ENCODE measurements at places on chromosomes 5 and 9.

DNA sequence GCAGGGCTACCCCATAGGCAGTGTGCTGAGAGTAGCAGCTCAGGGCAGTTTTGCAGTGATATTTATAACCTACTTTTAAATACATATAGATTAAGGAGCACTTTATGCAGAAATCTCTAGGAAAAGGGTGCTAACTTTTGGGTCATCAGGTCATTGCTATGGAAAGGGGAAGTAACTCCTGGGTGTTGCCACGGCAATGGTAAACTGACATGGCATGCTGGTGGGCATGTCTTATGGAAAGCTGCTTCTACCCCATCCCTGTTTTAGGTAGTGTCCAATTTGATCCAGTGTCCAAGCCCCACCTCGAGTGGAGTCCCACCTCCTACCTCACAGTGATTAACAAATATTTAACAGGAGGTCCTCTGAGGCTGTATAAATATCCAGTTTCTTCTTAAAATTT is 56.8 kb upstream of the XPA start:
- no peak for DNase-seq

DNA sequence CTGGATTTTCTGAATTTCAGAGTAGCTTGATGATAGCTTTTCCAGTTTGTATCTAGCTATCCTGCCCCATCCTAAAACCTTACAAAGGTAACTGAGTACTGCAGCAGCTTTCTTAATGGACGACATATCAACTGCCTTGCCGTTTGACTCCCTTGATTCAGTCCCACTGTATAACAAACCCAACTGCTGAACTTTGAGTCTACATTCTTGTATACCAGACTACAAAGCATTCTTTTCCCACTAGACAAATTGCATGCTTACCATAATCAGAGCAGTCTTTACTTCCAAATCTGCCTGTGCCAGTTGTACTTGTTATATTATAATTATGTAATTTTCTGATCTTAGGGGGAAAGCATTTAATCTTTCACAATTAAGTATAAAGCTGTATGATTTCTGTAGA is 47.3 kb downstream of the ANKRD31 start:
- no peak for DNase-seq

DNA sequence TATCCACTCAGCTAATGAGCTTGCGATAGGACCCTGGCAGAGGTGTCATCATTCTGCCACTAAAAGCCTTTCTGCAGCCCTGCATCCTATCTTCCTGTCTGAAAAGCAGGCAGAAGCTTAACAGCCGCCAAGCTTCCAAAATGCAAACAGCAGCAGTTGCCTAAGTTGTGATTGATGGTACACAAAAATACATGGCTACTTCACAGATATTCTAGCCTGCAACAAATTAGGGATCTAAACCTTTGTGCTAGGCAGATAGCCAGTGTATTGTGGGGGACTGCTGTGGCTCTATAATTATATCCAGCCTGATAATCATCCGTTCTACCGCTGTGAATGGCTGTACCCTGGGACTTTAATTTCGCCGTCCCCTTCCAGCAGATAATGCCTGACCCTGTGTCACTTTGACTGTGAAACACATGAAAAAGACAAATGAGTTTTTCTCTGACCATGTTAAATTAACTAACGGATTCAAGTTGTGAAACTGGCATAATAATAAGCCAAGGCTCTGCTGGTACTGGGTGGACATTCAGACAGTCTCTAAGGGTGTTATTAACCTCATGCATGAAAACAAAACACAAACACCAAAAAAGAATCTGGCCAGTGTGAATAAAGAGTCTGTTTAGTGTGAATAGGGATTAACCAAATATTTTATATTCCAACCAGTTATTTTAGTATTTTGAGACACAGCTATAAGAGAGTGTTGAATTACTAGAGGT is 45.9 kb downstream of the SEMA6A start:
- no peak for DNase-seq

GRCh38 chr9:114114364-114114763 is 15.3 kb upstream of the KIF12 start:
- DNase-seq, result no peak

DNA sequence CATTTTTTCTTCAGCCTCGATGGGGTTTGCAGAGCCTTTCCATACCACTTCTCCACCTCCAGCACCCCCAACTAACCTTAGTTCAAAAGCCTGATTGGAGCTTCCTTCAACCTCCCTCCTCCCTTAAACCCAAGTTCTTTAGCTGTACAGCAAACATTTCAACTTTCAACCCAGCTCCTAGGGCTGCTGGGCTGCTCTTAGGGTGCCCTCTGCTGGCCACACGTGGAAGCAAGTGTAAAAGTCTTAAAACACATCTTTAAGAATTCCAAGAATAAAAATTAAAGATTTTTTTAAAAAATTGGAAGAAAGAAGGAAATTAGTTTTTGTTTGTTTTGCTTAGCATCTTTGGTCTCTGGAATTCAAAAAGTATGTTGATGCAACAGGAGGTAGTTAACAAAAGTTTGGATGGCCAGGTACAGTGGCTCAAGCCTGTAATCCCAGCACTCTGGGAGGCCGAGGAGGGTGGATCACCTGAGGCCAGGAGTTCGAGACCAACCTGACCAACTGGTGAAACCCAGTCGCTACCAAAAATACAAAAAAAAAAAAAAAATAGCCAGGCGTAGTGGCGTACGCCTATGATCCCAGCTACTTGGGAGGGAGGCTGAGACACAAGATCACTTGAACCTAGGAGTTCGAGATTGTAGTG is 15.5 kb upstream of the HSD17B3 start:
- DNase-seq, result peak; percentile 49

GRCh38 chr5:62707563-62707962 is 128.9 kb downstream of the LRRC70 start:
- DNase-seq, result no peak

DNA sequence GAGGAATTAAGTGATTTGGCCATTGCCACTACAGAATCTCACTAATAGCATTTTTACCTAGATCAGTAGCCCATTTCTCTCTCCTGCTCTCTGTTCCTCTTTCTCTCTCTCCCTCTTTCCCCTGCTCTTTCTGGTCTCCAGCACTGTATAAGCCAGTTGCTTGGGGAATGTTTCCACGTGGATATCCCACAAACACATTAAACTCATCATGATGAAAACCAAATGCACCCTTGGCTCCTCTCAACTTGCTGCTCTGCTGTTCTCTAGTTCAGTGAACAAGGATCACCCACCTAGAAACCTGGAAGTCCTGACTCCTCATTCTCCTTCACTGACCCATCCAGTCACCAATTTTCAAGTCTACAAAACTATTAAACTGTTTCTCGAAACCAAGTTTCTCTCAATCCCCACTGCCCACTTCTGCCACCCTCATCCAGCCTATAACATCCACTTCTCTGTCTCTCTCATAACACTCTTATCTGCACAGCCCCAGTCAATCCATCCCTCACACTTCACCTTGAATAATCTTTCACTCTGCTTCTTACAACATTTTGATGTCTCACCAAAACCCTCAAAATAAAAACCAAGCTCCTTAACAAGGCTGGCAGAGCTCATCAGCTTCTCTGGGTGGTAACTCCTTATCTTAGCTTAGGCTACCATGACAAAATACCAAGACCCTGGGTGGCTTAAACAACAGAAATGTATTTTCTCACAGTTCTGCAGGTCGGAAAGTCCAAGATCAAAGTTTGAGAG is 79.3 kb downstream of the ARL15 start:
- DNase-seq, result no peak

DNA sequence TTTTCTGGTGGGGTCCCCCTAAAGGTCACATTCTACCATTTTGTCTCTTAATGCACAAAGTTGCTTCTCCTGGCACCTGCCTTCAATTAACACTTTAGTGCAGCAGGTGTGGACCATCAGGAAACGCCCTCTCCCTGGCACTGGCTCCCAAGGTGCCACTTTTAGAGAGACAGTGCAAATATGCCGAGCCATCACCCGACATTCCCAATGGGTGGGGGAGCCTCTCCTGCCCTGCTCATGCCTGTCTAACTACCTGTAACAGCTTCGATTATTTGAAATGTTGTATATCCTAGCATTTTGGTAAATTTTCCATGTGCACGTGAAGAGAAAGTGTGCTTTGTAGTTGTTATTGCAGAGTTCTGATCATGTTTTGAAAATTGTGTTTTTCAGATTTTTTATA is 13.2 kb upstream of the LRRC14B start:
- DNase-seq, result no peak

All from Caco-2 (cell line).